ENCODE measurements at places on chromosomes 12 and 14.
A peak's percentile ranks its signal among the peaks of the same experiment; 100 is the strongest.

DNA sequence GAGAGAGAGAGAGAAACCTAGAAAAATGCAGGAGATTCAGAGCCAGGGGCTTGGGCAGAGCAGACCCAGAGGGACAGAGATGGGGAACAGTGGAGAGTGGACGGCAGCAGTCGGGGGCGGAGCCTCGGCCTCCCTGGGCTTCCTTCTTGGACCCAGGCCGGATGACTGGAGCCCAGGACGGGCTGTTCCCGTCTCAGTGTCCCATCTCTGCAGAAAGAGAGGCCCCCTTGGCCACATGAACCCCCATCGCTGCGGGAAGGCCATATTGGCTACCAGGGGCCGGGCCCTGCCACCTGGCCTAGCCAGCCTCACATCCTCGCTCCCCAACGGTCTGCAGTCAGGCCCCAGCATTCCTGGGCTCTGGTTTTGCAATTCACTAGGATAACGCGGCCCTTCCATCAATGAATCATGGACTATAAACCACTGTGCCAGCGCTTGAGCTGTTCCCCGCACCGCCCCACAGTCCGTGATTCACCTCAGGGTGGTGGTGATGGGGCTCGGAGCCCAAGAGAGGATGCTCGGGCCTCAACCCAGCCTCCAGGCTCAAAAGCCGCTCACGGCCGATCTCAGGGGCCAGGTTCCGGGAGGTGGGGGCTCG is 116.5 kb downstream of the RFLNA start:
- peaks cover 44% of the 10 kb centered on the region for H3K4me1 ChIP-seq
- no peak overlapping the region for H3K4me3 ChIP-seq
- no peaks in the 10 kb centered on the region for H3K27me3 ChIP-seq
- no peak for DNase-seq
- H3K27ac ChIP-seq: peak overlapping the region; percentile 78

- H3K27me3 ChIP-seq: no peaks in the 10 kb centered on the region
- H3K4me3 ChIP-seq: no peak overlapping the region
- H3K27ac ChIP-seq: no peak overlapping the region
These were observed 2.3 kb downstream of the TMED10 start for GRCh38 chr14:75174066-75174465.

DNA sequence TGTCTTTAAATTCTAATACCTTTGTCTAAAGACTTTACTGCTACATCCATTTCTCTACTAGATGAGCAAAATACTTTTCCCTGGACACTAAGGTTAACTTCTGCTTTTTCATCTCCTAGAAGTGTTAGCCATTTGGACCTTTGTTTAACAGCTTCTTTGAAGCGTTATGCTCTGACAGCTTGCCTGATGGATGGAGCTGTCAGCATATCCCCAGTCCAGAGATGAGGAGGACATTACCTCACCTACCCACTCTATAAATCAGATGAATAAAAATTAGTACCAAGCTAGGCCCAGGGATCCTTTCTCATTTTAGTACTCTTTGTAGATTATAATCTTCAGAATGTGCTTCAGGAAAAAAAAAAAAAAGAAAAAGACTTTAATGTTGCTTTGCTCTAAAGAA is 222.7 kb downstream of the PELI2 start:
- no peak for DNase-seq
- H3K36me3 ChIP-seq: no peaks in the 10 kb centered on the region
- H3K27ac ChIP-seq: no peak overlapping the region
- H3K4me1 ChIP-seq: peaks cover 5% of the 10 kb centered on the region

DNA sequence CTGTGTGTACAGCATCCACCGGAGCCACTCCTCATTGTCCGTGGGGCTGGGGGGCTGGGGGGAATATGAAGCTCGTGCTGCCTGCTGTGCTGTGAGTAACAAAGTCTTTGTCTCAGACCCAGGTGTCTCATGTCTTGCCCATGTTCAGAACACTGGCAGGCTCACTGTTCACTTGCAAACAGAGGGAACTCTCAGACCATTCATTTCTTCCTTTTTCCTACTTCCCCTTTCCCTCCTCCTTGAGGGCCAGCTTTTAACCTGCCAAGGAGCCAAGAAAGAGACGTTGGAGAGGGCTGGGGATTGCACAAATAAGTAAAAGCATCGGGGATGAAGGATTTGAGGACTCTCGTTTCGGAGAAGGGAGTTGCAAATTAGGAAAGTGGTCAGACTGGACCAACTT is 21.6 kb downstream of the GPR132 start:
- no peak overlapping the region for H3K27ac ChIP-seq
- H3K27me3 ChIP-seq: peaks cover 2% of the 10 kb centered on the region
- H3K36me3 ChIP-seq: no peaks in the 10 kb centered on the region
- peaks cover 17% of the 10 kb centered on the region for H3K4me1 ChIP-seq

- no peaks in the 10 kb centered on the region for H3K27me3 ChIP-seq
- H3K4me1 ChIP-seq: no peaks in the 10 kb centered on the region
- H3K27ac ChIP-seq: no peak overlapping the region
- no peak for DNase-seq
- no peaks in the 10 kb centered on the region for H3K36me3 ChIP-seq
These were observed 202.7 kb downstream of the RASSF9 start for GRCh38 chr12:85633491-85633890.

GRCh38 chr14:51495319-51495718 is 156.4 kb upstream of the FRMD6 start:
- peaks cover 29% of the 10 kb centered on the region for H3K4me1 ChIP-seq
- DNase-seq: no peak
- no peaks in the 10 kb centered on the region for H3K36me3 ChIP-seq
- H3K27ac ChIP-seq: no peak overlapping the region

DNA sequence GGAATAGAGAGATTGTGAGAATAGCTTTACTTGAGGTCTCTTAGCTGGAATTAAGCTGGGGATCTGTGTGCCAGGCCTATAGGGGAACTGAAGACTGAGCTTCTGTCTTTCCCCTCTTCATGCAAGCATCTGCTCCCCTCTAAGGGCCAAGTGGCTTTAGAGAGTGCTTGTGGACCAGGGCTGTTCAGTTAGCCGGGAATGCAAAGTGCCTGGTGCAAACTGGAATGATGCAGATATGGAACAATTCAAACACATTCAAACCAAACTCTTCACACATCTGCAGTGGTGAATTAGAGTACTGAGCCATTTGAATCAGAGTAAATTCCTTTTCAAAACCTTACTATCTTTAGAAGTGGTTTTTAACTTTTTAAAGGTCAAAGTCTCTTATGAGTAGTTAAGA is 99.0 kb downstream of the LIN7A start:
- no peak overlapping the region for H3K27ac ChIP-seq
- H3K27me3 ChIP-seq: no peaks in the 10 kb centered on the region
- no peak overlapping the region for H3K4me3 ChIP-seq
- no peak for DNase-seq
- H3K36me3 ChIP-seq: no peaks in the 10 kb centered on the region

GRCh38 chr14:31127690-31128089 is 79.9 kb downstream of the HECTD1 start:
- no peak overlapping the region for H3K4me3 ChIP-seq
- H3K27me3 ChIP-seq: no peaks in the 10 kb centered on the region
- no peaks in the 10 kb centered on the region for H3K4me1 ChIP-seq
- DNase-seq: no peak
- no peak overlapping the region for H3K27ac ChIP-seq
- H3K36me3 ChIP-seq: peaks cover 75% of the 10 kb centered on the region

GRCh38 chr12:108527166-108527496 is 12.1 kb downstream of the FICD start:
- no peak overlapping the region for H3K27ac ChIP-seq
- no peak for DNase-seq
- H3K36me3 ChIP-seq: peaks cover 99% of the 10 kb centered on the region
- no peak overlapping the region for H3K4me3 ChIP-seq

- H3K4me3 ChIP-seq: no peak overlapping the region
- H3K4me1 ChIP-seq: no peaks in the 10 kb centered on the region
- H3K36me3 ChIP-seq: no peaks in the 10 kb centered on the region
- H3K27ac ChIP-seq: no peak overlapping the region
- H3K27me3 ChIP-seq: no peaks in the 10 kb centered on the region
- no peak for DNase-seq
These were observed 27.4 kb upstream of the BATF start for GRCh38 chr14:75494896-75495295.

- no peak overlapping the region for H3K4me3 ChIP-seq
- no peaks in the 10 kb centered on the region for H3K27me3 ChIP-seq
- no peak overlapping the region for H3K27ac ChIP-seq
- H3K4me1 ChIP-seq: no peaks in the 10 kb centered on the region
- no peaks in the 10 kb centered on the region for H3K36me3 ChIP-seq
- no peak for DNase-seq
These were observed 103.3 kb upstream of the PMCH start for GRCh38 chr12:102300824-102301461.

GRCh38 chr14:25461780-25462179 is 411.8 kb upstream of the STXBP6 start:
- no peak for DNase-seq
- H3K27me3 ChIP-seq: no peaks in the 10 kb centered on the region
- no peak overlapping the region for H3K27ac ChIP-seq
- H3K4me3 ChIP-seq: no peak overlapping the region
- no peaks in the 10 kb centered on the region for H3K36me3 ChIP-seq

DNA sequence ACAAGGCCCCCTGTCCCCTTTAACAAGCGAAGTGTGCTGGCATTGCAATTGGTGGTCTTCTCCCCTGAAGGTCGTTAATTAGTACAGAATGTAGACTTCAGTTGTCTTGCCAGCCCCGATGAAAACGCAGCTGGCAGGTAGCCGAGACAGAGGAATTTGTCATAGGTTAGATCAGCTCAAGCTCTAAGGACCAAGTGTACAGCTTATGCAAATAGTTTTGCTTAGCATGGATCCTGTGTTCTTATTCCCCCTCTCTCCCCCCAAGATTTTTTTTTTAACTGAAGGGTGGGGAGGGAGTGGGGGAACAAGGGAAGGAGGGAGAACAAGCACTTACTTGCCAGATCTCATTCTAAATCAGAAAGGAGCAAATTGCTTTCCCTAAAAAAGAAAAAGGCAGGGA is 58.6 kb upstream of the PARP11 start:
- no peak overlapping the region for H3K27ac ChIP-seq
- H3K4me3 ChIP-seq: no peak overlapping the region
- H3K36me3 ChIP-seq: no peaks in the 10 kb centered on the region
- DNase-seq: no peak
- peaks cover 30% of the 10 kb centered on the region for H3K27me3 ChIP-seq

DNA sequence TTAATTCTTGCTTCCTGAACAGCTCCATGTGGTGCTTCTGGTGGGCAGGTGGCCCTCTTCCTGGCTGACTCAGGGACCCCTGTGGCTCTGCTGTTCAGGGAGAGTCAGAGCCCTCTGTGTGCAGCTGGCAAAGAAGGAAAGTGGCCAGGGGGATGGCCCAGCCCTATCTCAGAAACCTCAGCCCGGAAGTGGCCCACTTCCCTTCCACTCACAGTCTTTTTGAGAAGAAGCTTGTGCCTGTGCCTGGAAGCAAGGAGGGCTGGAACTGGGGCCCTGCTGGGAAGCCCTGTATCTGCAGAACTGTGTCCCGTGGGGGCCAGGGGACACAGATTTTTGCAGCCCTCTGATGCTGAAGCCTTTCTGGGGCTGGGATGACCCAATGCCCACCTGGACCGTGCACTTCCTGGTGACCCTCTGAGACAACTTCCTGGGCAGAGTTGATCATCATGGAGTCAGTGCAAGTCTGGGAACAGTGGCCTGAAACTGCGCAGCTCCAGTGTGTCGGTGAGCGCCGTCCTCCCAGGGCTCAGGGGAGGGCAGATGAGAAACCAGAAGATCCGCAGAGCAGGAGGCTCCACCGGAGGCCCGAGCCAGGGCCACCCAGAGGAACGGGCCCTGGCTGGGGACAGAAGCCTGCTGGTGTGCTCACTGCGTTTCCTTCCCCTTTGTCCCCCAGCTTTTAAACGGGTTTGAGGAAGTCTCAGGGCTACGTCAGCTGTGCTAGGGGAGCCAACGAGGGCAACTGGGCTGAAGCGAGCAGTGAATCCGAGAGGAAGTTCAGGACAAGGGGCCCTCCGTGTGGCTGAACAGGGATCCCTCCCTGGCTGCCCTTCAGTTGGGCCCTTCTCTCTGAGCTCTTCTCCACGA is 217.4 kb upstream of the RTL1 start:
- no peaks in the 10 kb centered on the region for H3K4me1 ChIP-seq
- peak; percentile 78 for DNase-seq
- peak overlapping the region; percentile 22 for H3K4me3 ChIP-seq
- no peaks in the 10 kb centered on the region for H3K36me3 ChIP-seq
- H3K27ac ChIP-seq: no peak overlapping the region

DNA sequence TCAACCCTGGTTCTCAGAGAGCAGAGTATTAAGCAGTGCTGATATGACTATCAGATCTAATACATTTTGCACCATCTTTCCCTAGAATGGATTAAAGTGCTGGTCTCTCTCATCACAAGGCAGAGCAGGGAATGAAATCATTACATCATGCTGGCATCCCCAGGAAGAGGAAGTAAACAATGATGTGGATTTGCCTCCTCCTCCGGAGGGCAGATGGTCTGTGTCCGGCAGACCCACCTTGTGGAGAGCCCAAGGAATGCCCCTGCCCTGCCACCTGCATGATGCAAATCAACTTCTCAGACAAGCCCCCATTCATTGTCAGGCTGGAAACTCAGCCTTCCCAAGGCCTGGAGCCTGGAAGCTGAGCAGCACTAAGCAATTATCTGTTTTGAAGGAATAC is 1149.1 kb downstream of the VRK1 start:
- H3K4me1 ChIP-seq: peaks cover 10% of the 10 kb centered on the region
- H3K27me3 ChIP-seq: no peaks in the 10 kb centered on the region
- DNase-seq: no peak
- no peaks in the 10 kb centered on the region for H3K36me3 ChIP-seq
- H3K27ac ChIP-seq: no peak overlapping the region
- H3K4me3 ChIP-seq: no peak overlapping the region

GRCh38 chr14:66508846-66509621 is 1.1 kb downstream of the GPHN start:
- H3K27me3 ChIP-seq: no peaks in the 10 kb centered on the region
- DNase-seq: peak; percentile 69
- no peaks in the 10 kb centered on the region for H3K36me3 ChIP-seq
- peak overlapping the region; percentile 98 for H3K4me3 ChIP-seq
- H3K4me1 ChIP-seq: peaks cover 20% of the 10 kb centered on the region
- H3K27ac ChIP-seq: peak overlapping the region; percentile 95

DNA sequence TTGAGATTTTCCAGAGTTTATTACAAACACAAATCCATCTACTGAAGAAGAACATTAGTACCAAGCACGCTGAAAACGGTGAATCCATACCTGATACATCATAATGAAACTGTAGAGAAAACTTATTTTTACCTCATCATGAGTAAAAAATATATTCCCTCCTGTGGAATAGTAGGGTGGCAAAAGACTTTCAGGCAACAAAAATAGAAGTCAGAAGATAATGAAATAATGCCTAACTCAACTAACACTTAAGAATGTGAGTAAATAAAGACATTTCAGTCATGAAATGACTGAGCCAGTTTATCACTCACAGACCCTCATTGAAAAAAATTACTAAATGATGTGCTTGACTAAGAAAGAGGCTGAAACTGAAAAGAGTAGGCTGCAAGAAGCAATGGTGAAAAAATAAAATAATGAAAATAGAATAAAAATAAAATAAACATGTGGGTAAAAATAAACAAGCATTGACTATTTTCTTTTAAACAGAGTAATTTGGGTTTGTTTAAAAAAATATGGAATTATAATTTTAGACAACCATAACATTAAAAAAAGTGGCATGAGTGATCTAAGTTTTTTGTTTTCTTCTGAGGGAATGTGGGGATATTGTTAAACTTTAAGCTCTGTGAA is 148.6 kb downstream of the ASCL1 start:
- no peak overlapping the region for H3K27ac ChIP-seq
- H3K36me3 ChIP-seq: no peaks in the 10 kb centered on the region
- DNase-seq: no peak
- no peaks in the 10 kb centered on the region for H3K4me1 ChIP-seq
- H3K4me3 ChIP-seq: no peak overlapping the region

- H3K27me3 ChIP-seq: no peaks in the 10 kb centered on the region
- no peak overlapping the region for H3K4me3 ChIP-seq
- no peaks in the 10 kb centered on the region for H3K36me3 ChIP-seq
- peaks cover 19% of the 10 kb centered on the region for H3K4me1 ChIP-seq
- DNase-seq: no peak
These were observed 31.1 kb downstream of the IRF2BPL start for GRCh38 chr14:76997257-76997970.

Data from suprapubic skin (tissue), 4 donors.